ENCODE measurements at places on chromosomes 11 and 22.
A peak's percentile ranks its signal among the peaks of the same experiment; 100 is the strongest.

- peak; percentile 29 for DNase-seq
Measured at GRCh38 chr11:120830085-120830620, 193.7 kb upstream of the TBCEL start.

- peak; percentile 55 for DNase-seq
Measured at GRCh38 chr11:77472991-77473800, 698 bp downstream of the PAK1 start.

DNA sequence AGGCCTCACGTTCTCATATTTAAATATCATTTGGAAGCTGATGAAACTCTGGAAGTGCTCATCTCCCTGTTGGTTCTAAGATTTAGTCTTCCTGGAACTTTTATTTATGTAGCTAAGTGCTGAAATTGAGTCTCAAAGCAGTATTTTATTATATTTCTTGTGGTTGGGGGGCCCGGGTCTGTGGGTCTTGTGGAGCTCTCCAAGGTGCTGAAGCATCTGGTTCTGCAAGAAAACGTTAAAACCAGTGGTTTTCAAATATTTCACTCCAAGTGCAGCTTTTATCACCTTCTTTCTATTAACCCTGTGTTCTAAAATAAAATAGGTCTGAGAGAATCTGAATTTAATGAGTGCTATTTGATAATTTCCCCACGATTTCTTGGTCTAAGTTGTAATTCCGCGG is 1404.8 kb downstream of the TBC1D22A start:
- no peak for DNase-seq

GRCh38 chr11:12517741-12518140 is 140.4 kb downstream of the PARVA start:
- DNase-seq, result no peak

DNA sequence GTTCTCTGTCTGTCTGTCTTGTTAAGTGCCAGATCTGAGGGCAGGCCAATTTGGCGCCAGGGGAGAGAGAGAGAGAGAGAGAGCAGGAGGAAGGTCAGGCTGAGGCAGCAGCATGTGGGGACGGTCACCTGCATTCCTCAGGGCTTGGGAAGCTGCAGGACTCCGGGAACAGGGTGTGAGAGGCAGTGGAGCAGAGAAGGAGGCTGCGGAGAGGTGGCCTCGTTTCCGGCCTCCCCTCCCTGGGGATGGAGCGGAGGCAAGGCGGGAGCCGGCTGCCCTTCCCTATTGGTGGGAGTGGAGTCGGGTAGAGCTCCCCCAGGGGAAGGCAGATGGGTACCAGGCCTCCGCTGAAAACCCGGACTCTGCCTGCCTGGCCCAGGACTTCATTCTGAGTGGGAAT is 9.7 kb downstream of the CLMP start:
- no peak for DNase-seq

DNA sequence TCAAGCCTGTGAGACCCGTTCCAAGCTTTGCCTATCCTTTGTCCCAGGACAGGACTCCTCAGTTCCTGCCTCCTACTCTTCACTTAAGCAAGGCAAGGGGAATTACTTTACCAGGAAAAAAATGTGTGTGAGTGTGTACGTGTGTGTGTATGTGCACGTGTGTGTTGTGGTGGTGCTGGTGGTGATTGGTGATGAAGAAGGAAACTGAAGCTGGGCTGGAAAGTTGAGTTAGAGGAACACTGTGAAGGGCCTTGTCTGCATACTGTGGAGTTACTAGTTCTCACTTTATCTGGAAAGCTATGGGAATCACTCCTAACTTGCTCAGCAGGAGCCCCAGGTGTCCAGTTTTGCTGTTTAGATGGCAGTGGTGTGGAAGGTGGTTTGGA is 378 bp downstream of the OR51D1 start:
- DNase-seq, result no peak

- DNase-seq, result no peak
Measured at GRCh38 chr11:15745266-15745665, 611.1 kb downstream of the SOX6 start.

DNA sequence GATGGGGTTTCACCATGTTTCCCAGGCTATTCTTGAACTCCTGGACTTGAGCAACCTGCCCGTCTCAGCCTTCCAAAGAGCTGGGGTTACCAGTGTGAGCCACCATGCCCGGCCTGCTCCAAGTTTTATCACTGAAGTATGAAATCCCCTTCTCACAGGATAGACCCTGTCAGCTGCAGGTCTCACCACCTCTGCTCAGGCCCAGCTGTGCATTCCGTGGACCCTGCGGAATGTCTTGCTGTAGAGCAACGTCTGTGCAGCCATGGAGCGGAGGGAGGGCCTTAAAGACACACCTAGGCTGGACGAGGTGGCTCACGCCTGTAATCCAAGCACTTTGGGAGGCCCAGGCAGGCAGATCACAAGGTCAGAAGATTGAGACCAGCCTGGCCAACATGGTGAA is 625.4 kb downstream of the BRD1 start:
- DNase-seq, result peak; percentile 3

DNA sequence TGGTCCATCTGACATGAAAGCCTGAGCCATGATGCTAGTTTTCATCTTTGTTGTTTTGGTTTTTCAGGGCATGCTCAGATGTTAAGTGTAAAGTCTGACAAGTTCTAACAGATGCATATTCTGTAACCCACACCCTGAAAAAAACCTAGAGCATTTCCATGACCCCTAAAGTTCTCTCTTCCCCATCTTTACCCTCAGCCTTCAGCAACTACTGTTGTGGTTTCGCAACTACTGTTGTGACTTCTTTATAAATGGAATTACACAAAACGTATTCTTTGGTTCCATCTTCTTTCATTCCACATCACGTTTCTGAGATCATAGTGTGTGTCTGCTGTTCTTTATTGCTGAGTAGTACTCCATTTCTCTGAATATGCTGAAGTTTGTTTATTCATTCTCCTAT is 65.1 kb upstream of the LDLRAD3 start:
- no peak for DNase-seq

DNA sequence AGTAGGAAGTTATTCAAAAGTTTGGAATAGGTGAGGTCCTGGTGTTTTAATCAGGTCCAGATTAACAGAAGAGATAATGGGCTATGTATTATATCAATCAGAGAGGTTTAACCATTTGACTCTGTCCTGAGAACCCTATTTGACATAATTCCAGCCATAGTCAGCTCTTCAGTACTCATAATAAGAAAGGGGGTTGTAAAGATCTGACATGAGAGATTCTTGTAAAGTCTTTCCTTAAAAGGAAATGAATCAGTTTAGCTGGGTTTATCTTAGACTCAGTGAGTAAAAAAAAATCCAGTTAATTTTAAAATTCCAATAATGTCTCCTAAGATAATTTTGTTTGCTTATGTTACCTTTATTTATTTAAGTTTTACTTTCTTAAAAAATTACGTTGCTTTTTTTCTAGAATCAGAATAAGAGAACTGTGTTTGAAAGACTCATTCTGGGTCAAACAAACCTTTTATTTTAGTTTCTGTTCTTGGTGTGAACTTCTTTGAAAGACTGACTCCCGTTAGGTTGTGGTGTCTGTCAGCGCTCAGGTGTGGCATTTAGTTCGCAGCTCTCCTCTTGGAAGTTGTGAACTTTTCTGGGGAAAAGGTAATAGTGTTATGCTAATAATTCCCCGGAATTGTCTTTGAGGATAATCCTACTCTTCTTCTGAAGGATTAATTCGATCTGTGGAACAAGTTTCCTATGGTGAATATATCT is 20.5 kb downstream of the NUCB2 start:
- DNase-seq, result no peak

- peak; percentile 31 for DNase-seq
Measured at GRCh38 chr11:88297421-88297820, 40.1 kb downstream of the CTSC start.

GRCh38 chr11:3123761-3124733 is 41.1 kb downstream of the OSBPL5 start:
- no peak for DNase-seq

- peak; percentile 87 for DNase-seq
Measured at GRCh38 chr11:62150887-62151736, 27.3 kb downstream of the INCENP start.

DNA sequence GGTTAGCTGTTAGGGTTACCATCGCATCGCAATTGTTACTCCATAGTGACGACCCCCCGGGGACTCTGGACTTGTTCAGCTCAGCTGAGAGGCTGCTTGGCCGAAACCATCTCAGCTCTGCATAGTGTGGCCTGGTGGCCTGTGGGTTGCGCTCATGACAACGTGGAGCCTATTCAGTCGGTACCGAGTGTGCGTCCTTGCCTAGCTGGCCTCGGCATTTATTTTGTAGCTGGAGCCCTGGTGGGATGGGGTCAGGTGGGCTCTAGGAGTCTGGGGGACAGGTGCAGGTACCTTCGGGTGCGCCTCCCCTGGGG is 13.5 kb downstream of the LRP5 start:
- no peak for DNase-seq

DNA sequence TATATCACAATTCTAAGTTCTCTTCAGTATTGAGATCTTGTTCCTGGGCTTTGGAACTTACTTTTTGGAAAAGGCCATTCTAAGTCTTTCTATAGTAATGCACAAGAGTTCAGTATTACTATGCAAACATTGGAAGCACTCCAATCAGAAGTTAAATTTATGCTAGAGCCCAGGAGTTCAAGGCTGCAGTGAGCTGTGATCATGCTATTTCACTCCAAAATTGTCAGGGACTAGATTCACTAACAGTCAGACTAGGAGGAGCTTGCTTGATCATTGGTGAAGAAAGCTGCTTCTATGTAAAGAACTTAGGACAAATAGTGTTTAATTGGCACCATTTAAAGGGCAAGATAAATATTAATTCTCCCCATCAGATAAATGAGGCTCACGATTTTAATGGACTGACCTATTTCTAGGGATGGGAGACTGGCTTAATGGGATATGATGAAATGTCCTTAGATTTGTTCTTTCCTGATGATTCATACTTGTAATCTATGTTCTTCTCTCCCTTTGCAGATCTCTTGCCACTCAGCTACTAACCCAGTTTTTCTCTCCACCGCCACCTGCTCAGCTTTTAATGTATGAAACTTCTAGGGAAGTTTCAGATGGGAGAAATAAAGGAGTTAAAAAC is 32.6 kb upstream of the TMEM123 start:
- no peak for DNase-seq

DNA sequence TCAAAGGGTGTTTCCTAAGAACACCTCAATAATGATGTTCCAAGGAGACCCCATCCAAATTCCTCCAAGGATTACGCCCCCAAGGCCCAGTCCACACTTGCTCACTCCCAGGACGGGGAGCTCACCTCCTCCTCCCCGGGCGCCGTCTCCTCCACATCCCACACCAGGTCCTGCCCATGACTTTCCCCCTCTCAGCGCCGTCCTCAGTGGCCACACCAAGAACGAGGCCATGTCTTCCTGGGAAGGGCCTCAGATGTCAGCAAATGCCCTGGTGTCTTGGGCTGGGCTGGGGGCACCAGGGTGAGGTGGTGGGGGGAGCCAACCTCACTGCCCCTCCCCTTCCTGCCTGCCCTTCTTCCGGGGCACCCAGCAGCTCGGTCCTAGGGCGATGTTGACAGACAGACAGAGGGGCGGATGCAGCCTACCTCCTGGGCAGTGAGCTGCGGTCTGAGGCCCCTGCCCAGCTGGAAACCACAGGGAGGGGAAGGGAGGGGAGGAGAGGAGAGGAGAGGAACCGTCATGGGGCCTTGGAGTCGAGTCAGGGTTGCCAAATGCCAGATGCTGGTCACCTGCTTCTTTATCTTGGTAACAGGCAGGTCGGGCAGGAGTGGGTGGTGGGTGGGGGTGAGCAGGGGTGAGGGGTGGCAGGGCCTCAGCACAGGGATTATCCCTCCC is at the start of the genes C11orf21 and TSPAN32:
Gene C11orf21 (minus strand): TSS at position 288 of the 675 bp plus-strand sequence. CDS start 110 bp downstream, at position 178.
Gene TSPAN32 (plus strand): TSS at position 383 of the 675 bp plus-strand sequence. CDS start 137 bp downstream, at position 520.
- DNase-seq, result peak; percentile 10

- no peak for DNase-seq
Measured at GRCh38 chr22:40898850-40899357, 37.0 kb upstream of the DNAJB7 start.

- no peak for DNase-seq
Measured at GRCh38 chr11:75851203-75851602, 36.2 kb downstream of the UVRAG start.

DNA sequence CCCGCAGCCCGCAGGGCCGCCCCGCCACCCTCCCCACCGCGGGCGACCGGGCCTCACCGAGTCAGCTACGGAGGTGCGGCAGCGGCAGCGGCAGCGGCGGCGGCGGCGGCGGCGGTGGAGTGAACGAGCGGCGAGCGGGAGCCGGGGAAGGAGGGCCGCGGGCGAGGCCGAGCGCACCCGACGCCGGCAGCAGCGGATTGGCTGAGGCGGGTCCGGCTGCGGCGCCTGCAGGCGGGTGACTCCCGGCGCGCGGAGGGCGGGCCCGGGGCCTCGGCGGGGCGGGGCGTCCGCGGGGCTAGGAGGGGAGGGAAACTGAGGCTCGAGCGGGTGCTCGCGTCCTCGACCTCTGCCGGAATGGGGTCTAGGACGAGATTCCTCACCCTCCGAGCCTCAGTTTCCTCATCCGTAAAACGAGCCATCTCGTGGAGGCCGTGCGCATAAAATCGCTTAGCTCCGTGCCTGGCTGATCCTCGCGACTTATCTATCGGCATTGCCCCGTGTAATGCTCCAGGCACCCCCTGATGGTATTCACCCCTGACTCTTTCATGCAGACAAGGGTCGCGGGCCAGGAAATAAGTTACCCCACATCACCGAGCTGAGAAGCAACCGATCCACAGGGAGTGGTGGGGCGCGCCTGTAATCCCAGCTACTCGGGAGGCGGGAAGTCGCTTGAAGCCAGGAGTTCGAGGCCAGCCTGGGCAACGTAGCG is at the start of gene CPT1A:
Gene CPT1A (minus strand): TSS at position 199 of the 709 bp plus-strand sequence. CDS start 26,442 bp downstream, outside the sequence.
- no peak for DNase-seq

GRCh38 chr11:121427400-121427744 is 24.7 kb upstream of the SORL1 start:
- DNase-seq, result no peak

- no peak for DNase-seq
Measured at GRCh38 chr11:72307439-72307838, 63.5 kb upstream of the PHOX2A start.

DNA sequence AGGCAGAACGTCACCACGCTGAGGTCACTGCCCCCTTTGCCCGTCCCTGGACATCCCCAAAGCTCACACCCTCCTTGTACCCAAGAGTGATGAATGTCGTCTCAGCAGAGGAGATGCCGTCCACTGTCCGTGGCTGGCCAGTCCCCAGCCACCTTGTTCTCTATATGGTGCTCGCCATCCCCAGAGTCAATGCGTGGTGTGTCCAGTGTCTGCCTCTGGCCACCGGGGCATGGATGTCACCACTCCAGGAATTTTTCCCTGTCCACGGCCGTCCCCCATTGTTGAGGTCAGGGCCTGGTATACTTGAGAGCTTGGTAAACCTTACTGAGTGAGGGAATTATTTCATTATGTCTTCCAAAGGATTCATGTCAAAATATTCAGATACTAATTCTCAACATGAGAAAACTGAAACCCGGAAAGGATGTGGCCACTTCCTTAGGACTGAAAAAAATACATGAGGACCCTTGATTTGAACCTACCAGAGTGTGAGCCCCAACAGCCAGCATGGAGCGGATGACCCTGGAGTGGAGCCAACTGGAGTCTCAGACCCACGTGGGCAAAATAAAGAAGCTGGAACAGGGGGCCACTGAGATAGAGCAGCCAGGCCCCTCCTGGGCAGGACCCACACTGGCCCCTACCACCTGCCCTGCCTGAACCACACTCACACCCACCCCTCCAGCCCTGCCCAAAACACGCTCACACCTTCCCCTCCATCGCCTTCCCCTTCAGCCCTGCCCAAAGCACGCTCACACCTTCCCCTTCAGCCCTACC is 376.4 kb downstream of the BRD1 start:
- no peak for DNase-seq
